Activated gamma-delta T cell treated with anti-CD3 and anti-CD28 coated beads, Interleukin-2, amount 50 U/mL, for 16 hours (primary cell): ENCODE measurements at places on chromosomes 2 and 18.

GRCh38 chr2:83990636-83991035, 468.4 kb downstream of the SUCLG1 start:
- no peak for DNase-seq

DNA sequence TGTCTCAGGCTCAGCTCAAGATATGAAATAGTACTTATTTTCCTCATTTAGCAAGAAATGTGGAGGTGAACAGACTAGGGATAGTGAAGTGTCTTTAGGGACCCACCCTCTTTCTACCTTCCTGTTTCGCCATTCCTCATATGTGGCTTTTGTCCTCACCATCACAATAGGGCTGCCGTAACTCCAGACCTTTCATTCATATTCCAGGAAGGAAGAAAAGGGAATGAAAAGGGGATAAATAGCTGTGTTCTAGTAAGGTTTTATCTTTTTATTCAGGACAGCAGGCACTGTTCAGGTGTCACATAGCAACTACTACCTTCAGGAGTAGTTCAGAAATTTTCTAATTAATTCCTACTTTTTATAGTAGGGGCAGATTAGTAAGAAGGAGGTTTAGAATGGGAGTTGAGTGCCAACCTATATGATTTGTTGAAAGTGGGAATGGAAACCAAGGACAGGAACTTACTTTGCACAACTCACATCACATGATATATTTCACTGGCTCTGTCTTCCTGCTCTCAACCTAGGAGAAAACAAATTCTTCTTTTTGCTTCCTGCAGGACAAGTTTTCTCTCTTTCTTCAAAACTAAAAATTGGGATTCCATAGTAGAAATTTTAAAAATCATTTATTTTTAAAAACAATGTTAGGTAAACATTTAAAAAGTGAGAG, 36.0 kb upstream of the HDAC4 start:
- no peak for DNase-seq

- DNase-seq = no peak
Measured at GRCh38 chr2:224969633-224970260, 72.5 kb downstream of the DOCK10 start.

DNA sequence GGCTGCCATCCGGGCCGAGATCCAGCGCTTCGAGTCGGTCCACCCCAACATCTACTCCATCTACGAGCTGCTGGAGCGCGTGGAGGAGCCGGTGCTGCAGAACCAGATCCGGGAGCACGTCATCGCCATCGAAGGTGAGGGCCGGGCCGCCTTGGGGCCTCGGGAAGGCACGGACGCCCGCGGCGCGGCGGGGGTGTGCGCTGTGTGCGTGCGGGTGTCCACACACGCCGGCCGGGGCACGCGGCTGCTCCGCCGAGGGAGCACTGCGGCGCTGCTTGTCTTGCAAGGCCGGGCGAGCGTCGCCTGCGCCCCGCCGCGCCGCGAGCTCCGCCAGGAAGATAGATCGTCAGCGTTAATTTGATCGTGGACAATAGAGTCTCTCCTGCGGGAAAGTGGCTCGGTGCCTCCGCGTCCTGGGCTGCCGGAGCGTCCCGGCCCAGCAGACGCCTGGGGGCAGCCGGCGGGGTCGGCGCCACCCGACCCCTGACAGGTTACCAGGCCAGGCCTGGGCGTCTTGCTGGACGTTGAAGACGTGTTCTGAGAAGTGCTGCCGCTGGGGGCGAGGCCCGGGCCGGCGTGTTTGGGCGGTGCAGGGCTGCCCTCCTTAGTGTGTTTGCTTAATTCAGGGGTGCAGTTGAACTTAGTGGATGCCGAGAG, 1.0 kb downstream of the AGAP1 start:
- no peak for DNase-seq

- no peak for DNase-seq
Measured at GRCh38 chr2:188986839-188987238, 12.7 kb downstream of the COL3A1 start.

GRCh38 chr2:68468801-68469200, 1.4 kb downstream of the APLF start:
- no peak for DNase-seq

DNA sequence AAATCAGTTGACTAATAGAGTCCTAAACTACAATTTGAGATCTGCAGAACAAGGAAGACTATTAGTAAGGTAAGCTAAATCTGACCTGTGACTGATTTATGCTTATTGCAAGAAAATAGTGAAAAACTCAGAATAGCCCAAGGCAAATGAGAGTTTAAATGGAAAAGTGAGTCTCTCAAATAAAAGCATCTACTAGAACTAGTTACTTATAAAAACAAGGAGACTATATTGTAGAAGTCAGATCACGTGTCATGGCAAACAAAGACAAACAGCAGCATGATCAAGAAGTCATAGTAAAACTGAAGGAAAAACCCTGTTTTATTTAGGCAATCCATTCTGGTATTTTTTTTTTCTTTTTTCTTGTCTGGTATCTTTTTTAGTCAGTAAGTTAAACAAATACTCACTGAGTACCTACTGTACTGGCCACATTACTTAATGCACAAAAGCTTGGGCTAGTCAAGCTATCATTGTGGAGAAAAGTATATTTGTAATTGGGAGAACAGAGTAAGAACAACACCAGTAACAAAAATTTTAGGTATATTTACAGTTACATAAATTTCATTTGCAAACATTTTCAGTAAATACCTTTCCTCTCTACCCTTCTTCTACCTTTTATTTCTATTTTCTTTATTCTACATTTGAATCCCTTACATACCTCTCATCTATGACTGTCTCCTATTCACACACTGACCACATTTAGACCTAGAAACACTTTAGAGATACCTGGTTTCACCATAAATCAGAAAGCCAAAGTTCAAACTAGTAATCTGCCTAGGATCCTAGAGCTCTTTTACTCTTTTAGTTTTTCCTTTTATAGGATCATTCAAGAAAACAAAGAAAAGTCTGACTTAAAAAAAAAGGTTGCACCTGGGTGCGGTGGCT, 23.7 kb downstream of the CCDC88A start:
- no peak for DNase-seq

DNA sequence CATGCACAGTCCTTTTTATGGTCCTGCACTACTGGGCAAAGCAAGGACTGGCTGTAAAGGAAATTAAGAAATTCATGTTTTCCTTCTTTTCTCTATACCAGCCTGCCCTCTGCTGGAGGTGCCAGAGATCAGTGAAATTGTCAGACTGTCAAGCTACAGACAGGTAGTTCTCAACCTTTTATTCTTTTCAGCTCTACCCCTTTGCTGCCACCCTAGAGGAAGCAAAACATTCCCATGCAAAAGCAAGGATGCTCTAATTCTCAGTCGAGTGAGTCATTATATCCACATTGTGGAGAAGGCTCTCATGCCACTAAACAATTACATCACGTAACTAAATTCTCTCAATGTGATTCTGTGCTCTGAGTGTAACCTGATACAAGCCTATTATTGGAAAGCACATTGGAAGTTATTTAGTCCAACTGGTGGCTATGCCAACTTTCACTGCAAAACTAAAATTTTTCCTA, 25.0 kb upstream of the RAPGEF4 start:
- no peak for DNase-seq

DNA sequence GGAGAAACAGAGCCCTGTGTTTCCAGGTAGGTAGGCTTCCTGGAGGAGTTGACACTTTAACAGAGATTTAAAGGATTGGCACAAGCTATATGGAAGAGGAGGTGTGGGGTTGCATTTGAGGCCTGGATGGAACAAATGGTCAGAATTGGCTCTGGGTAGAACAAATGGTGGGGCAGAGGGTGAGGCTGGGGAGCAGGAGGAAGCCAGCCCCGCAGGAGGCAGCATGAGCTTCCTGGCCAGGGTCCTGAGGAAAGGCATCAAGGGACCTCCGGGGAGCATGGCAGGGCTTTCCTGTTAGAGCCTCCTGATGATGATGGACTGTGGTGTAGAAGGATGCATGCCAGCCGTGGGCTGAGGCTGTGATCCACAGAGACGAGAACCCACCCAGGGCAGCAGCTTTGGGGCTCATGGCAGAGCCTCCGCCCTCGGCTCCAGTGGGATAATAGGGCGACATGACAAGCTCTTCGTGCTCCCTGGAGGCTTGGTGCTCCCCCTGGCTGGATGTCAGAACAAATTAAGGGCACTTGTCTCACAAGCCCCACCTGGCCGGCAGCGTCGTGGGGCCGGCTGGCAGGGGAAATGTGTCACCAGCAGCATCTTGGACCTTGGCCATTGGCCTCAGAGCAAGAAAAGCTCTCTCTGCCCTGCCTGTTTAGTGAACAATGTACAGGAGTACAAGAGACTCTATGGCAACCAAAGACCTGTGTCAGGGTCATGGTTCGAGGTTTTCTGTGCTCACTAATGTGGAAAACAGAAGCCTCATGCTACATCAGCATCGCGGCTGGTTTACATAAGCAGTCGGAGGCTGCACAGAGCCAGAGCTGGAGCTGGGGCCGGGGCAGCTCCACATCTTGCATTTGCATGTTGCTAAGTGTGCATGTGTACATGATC, 153.5 kb downstream of the MYCN start:
- no peak for DNase-seq

GRCh38 chr2:69208023-69208595, 178.9 kb downstream of the GFPT1 start:
- no peak for DNase-seq

GRCh38 chr2:214077727-214078126, 333.1 kb upstream of the VWC2L start:
- DNase-seq = no peak

DNA sequence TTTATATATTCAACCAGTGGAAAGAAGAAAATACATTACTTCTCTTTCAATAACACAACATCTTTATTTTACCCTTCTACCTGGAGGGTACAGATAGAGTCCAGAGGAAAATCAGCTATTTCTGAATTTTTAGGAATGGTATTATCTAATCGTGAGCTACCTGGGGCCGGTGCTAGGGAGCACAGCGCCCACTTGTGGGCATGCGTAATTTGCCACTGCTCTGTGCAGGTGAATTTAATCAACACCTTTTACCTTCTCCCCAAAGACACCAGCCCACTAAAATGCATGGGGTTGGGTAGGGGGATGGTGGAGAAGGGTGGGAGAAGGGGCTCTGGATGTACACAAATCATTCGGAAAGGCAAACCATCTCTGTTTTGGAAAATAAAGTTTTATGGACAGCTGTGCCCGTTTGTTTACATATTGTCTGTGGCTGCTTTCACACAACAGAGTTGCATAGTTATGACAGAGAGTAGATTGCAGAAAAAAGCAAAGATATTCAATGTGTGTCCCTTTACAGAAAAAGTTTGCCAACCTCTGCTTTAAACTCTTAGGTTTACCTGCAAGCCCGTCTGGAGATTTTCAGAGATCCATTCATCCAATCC, 51.5 kb upstream of the DCC start:
- no peak for DNase-seq

- DNase-seq = no peak
Measured at GRCh38 chr2:204799791-204800190, 254.5 kb downstream of the PARD3B start.

GRCh38 chr18:58388736-58389135, 240.2 kb downstream of the ALPK2 start:
- DNase-seq = no peak

- DNase-seq = no peak
Measured at GRCh38 chr18:78108554-78108953, 858.9 kb downstream of the GALR1 start.

- no peak for DNase-seq
Measured at GRCh38 chr2:162403884-162404283, 60.0 kb downstream of the GCA start.

DNA sequence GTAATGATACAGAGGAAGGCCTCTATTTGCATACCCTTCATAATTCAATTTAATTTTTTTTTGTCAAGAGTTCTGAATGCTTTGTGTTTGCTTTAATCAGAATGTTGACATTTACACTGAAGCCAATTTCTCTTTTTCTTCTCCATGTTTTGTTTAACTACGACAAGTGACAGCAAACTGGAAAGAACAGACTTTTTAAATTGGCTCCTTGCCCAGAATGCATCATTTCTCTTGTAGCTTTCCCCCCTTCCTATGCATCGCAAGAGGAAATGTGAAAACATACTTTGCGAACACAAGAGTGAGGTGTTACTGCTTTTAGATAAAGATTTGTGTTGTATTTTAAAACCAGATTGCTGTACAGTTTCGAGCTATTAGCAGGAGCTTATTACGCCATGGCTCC, 955.2 kb upstream of the CELF4 start:
- DNase-seq = no peak

GRCh38 chr2:217820091-217820819, 182.5 kb downstream of the TNS1 start:
- no peak for DNase-seq

DNA sequence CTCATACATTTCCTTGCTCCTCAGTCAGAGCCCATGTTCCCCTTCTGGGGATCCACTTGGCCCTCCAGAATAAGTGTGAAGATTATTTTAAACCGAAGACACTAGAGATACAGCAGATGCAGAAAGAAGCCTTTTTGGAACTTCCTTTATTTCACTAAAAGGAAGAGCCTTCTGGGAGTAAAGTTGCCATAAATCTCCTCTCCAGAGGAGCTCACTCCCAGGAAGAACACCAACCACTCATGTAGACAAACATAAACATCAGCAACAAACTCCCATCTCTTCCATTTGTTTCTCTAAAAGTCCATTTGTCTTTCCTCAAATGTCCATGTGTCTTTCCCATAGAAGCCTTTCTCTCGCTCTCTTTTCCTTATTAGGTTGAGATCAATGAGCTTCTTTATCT, 62.4 kb upstream of the MSH6 start:
- DNase-seq = no peak

DNA sequence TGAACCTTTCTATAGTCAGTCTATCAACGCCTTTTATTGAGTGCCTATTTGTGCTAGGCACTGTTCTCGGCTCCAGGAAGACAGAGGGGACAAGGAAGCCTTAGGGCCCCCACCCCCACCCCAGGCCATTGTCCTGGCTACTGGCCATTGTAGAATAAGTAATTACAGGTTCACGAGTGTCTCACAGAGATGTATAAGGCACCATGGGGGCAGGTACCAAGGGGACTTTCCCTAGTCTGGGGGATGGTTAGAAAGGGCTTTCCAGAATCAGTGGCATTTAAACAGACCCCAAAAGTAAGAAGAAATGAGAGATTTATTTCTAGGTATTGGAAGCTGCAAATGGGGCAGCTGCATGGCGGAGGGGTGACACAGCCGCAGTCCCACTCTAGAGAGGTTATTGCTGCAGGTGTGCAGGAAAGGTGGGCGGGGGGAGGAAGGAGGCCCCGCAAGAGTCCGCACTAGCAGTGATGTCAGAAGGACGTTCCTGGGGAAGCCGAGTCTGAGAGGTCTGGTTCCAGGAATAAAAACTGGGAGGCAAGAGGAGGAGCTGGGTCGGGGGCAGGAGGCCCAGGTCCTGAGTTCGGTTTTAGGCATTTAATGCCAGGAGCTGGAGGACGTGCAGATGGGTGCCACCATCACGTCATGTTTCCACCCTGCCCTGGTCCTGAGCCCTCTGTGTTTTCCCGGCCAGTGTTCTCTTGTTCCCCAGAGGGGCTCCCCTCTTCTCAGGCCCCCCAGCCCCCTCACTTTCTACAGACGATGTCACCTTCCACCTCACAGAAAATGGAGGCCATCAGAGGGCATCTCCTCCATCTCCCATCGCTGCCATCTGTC, 30.5 kb downstream of the FOSL2 start:
- no peak for DNase-seq

- no peak for DNase-seq
Measured at GRCh38 chr18:41982942-41983660, 28.1 kb downstream of the PIK3C3 start.
